Astrocyte (in vitro differentiated cells and primary cell): ENCODE measurements at places on chromosomes 16 and 17. TPM values are rescaled to one million over a fixed set of nuclear protein-coding genes. Genes with fewer than 3 reads are reported as not detected.
A peak's percentile ranks its signal among the peaks of the same experiment; 100 is the strongest.

GRCh38 chr16:57349212-57350031, 9.2 kb upstream of the CCL22 start:
- DNase-seq: no peak

DNA sequence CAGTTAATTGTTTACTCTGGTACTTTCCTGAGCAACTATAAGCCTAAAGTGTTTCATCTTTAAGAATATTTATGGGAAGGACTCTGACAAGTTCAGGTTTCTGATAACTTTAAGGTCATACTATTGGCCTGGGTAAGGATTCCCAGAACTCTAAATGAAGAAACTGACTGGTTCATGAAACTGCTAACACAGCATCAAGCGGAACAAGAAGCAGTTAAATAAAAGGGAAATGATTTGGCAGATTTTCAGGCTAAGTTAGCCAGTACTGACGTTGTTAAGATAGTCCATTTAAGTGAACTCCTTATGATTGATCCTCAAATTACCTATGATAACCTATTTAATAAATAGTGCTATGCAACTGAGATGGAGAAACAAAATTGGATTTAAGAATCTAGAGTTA, 101.6 kb upstream of the CES5A start:
- DNase-seq: no peak

The UBE2G1 gene
- total RNA-seq: 123 and 129 TPM in 2 replicates

The SPATA22 gene
- total RNA-seq: not detected in 2 replicates

GRCh38 chr16:84844559-84845495, 25.0 kb downstream of the CRISPLD2 start:
- no peak for DNase-seq

- DNase-seq: no peak
These were observed 52.4 kb upstream of the NLK start for GRCh38 chr17:27990100-27990499.

- peak; percentile 29 for DNase-seq
These were observed 16.7 kb downstream of the ERCC4 start for GRCh38 chr16:13936596-13937081.

GRCh38 chr16:57867000-57867561, 64.8 kb upstream of the KIFC3 start:
- DNase-seq: peak; percentile 14

The CYBA gene
- total RNA-seq: 236 and 284 TPM in 2 replicates

DNA sequence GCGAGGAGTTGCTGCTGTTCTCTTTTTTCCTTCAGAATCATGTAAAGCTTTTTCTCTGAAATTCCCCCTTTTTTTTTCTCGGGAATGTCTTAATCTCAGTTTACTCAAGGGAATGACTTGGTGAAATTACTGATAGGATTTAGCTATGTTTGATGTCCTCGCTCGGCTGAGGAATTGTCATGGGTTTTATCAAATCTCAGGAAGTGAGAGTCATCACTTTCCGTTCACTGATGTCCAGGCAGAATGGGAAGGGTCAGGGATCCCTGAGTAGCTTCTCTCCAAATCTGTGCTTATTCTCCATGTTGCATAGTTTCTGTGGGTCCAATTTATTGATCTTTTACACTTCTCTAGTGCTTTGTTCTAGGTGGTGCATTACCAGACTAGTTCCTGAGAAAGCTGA, 6.3 kb downstream of the IGSF6 start:
- DNase-seq: no peak

The CFAP97D1 gene
- 0.16 TPM in 1 of 2 replicates, not detected in the other for total RNA-seq

DNA sequence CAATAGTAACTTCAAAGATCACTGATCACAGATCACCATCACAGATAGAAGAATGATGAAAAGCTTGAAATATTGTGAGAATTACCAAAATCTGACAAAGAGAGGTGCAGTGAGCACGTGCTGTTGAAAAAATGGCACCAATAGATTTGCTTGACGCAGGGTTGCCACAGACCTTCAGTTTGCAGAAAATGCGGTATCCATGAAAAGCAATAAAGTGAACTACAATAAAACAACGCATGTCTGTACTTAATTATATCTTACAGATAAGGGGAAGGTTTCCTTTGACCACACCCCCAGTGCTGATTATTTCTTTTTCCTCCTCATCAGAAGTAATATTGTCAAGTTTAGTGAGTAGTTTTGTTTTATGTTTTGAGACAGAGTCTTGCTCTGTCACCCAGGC, 21.1 kb upstream of the PYDC1 start:
- no peak for DNase-seq

DNA sequence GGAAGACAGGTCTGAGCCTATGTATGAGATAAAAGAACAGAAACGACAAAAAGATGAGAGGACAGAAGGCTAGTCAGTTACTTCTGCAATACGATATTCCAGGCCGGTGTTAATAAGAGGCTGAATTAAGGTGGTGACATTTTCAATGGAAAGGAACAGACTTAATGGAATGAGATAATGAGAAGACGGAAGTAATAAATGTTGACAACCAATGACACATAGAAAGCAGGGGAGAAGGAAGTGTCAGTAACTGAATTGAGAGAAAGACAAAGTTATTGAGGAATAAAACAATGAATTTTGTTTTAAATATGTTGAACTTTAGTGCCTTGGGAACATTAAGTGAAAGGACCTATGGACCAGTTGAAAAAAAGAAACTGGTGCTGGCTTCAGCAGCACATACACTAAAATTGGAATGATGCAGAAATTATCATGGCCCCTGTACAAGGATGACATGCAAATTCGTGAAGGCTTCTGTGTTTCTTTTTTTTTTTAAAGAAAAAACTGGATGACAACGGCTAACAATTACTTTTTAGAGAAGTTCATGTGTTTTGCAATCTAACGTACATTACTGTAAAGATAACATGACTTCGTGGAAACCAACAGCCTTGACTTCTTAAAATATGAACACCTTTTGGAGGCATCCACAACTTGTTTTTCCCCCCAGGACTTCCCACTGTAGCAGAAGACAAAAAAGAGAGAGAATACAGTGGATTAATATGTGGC, 18.5 kb upstream of the CPD start:
- no peak for DNase-seq

DNA sequence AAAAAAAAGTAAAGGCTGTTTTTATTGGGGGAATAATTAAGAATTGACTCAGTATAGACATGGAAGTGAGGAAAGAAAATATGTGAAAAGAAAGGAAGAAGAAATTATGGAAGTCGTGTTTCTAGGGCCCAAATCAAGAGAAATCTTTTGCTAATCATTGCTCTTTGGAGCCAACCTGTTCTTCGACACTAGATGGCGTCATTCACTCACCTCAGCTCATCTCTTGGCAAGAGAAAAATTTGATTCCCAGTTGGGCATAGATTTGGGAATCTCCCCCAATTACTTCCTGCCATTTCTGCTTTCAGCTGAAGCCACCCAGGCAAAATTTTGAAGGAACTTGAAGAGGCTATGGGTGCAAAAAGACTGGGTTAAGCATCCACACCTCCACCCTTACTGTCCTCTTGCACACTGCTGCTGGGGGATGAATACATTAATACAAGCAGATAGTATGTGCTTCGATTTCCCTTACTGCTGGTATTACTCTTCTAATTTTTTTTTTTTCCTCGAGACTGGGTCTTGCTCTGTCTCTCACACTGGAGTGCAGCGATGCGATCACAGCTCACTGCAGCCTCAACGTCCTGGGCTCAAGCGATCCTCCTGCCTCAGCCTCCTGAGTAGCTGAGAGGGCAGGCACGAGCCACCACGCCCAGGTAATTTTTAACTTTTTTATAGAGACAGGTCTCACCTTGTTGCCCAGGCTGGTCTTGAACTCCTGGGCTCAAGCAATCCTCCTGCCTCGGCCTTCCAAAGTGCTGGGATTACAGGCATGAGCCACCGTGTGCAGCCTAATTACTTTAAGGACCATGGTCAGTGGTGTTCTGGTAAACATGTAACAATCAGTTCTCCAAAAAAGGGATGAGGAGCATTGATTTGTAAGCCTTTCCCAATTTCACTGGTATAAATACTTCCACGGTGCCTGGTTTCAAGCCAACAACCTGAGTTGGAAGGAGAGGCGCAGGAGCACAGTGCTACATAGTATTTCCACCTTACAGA, 13.5 kb downstream of the PSMD7 start:
- DNase-seq: peak; percentile 25
